ENCODE measurements at places on chromosomes 1 and 21.

GRCh38 chr1:62887799-62888507 lies 104.0 kb downstream of the ATG4C start:
- DNase-seq = no peak

GRCh38 chr1:81548918-81549587 lies 251.7 kb upstream of the ADGRL2 start:
- no peak for DNase-seq

- no peak for DNase-seq
Observed at GRCh38 chr21:19999369-20000272, 998.6 kb upstream of the NCAM2 start.

GRCh38 chr1:244843148-244843978 lies 7.9 kb downstream of the COX20 start:
- DNase-seq = no peak

GRCh38 chr1:17559615-17560419 lies 20.3 kb downstream of the ARHGEF10L start:
- no peak for DNase-seq

GRCh38 chr1:37399205-37399604 lies 75.2 kb upstream of the ZC3H12A start:
- no peak for DNase-seq

GRCh38 chr1:50976111-50976889 lies 6.3 kb downstream of the CDKN2C start:
- DNase-seq = no peak

- no peak for DNase-seq
Observed at GRCh38 chr1:73604739-73605138, 593.2 kb downstream of the LRRIQ3 start.

DNA sequence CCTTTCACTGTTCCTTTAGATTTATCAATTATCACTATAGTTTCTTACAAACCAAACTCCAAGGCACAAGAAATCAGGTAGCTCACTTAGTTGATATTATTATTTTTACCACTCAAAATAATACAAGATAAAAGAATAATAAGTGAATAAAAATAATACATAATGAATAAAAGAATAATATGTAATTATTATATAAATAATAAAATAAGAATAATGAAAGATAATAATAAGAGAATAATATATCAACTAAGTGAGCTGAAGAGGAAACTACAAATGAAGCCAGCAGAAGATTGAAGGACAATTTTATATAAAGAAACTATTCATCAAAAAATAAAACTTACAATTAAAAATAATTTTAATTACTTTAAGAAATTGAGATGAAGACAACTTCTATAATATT lies 90.6 kb downstream of the LRRIQ3 start:
- no peak for DNase-seq

- DNase-seq = no peak
Observed at GRCh38 chr1:7346070-7346596, 425.0 kb upstream of the VAMP3 start.

GRCh38 chr1:230679825-230680224 lies 34.1 kb downstream of the AGT start:
- no peak for DNase-seq

DNA sequence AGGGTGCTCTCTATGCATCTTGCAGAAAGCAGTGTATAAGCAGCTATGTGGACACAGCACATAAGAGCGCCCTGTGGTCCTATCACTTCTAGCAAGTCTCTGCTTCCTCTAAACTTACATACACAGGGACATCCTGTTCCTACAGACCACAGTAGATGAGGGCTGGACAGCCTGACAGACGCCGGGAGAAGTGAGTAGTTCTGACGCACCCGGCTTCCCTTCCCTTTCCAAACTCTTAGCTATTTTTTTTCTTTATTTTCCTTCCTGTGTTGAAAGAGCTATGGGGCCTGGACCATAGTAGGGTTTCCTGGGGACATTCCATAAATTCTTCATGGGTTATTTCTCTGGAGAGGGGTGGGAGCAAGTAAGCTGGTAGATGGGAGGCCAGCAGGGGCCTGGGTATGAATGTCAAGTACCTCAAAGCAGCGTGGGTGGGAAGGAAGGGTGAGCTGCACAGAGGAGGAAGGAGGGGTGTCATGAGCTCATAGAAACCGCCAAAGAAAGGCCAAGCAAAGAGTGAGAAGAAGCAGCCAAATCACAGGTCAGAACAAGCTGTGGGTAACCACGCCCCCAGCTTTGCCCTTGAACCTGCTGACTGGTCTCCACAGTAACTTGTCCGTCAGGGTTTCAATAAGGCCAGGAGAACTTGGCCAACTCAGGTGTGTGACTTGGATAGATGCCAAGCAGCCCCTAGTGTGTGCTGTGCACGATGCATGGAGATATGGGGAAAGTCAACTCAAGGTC lies 36.6 kb downstream of the PLXNA2 start:
- DNase-seq = no peak

DNA sequence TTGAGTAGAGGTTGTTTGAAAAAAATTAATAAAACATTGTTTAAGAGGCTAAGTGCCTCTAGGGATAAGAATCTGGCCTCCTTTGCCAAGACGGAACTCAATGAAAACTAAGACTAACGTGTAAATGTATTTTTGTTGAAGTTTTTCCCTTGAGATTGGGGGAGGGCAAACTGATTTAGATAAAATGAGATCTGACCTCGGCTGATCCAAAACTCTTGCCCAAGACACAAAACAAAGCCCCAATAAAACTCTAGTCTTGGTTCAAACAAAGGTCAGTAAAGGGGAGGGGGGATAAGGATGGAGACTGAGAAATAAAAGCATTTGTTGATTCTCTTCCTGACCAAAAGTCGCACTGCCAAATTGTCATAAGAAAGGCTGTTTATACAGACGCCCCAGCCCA lies 134.8 kb upstream of the DPT start:
- DNase-seq = no peak

GRCh38 chr1:172238158-172238557 lies 182.3 kb upstream of the C1orf105 start:
- DNase-seq = no peak

- no peak for DNase-seq
Observed at GRCh38 chr1:211359876-211360275, 33.2 kb downstream of the TRAF5 start.

- no peak for DNase-seq
Observed at GRCh38 chr1:59997479-59998115, 71.0 kb upstream of the CYP2J2 start.

DNA sequence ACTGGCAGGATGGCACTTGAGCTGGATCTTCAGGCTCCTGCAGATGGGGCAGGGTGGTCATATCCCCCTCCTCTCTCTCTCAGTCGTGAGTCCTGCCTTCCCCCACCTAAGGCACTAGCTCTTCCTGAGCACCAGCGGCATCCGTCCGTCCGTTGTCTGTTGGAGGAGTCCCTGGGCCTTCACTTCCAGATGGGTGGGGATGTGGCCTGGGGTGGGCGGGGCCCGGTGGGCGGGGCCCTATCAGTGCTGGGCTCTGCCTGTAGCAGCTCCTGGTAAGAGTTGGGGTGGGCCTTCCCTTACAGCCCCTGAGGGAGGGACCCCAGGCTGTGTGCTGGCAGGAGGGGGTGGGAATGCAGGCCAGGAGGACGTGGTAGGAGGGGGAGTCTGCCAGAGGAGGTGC lies 10.3 kb downstream of the LDLRAD2 start:
- no peak for DNase-seq

- DNase-seq = no peak
Observed at GRCh38 chr1:156391366-156391677, 22.3 kb downstream of the RHBG start.

GRCh38 chr1:111470596-111470995 lies 3.2 kb upstream of the C1orf162 start:
- no peak for DNase-seq

DNA sequence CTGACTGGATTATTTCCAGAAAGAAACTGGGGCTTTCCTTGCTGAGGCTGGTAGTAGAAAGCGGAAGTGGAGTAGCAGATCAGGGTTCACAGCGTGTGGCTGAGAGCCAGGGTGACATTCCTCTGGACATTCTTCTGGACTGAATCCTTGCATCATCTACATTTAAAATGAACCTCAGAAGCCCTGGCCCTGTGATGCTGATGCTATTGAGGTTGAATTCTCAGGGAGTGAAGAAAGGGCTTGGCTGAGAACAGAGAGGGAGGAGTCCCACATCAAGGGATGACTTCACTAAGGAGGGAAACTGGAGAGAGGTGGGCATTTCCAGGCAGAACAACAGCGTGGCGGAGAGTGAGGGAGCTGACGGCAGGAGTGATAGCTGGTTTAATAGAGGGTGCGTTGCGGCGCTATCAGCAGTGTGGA lies 102.3 kb upstream of the LMO4 start:
- DNase-seq = no peak

DNA sequence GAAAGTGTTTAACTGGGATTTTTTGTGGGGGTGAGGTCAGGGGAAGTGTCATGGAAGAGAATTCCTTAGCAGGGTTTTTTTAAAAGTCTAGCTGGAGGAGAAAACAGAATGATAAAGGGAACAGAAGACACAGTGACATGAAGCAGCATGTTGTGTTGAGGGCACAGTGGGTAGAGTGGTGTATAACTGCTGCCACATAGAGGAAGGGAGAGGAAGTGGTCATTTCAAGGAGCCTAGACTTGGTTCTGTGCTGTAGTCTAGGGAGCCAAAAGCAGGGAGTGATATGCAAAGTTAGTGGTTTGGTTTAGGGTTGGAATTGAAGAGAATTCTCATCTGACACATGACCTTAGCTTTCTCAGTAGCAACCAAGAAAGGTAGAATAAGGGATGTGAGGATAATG lies 10.2 kb downstream of the EEIG2 start:
- no peak for DNase-seq

GRCh38 chr1:16145662-16146278 lies 10.1 kb downstream of the EPHA2 start:
- DNase-seq = no peak

- no peak for DNase-seq
Observed at GRCh38 chr1:14707531-14708445, 109.3 kb downstream of the KAZN start.

DNA sequence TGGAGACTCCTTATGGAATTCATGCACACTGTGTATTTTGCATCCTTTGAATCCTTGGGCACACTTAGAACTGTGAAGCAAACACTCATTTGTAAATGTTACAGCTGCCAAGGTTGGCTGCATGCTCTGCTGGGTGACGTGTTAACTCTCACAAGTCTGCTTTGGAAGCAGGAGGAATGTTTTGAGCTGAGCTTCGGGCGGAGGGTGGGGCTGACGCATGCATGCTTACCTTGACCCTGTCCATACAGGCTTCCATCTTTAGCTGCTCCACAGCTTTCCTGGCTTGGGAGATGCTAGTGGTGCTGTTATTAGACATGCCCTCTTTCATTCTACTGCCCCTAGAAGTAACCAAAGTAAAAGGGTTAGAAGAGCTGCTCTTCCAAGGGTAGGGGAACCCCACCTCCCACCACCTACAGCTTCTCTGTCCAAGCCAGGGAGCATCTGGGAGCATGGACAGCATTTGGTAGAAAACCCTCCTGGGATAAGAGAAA lies 66.0 kb downstream of the GNG4 start:
- no peak for DNase-seq

DNA sequence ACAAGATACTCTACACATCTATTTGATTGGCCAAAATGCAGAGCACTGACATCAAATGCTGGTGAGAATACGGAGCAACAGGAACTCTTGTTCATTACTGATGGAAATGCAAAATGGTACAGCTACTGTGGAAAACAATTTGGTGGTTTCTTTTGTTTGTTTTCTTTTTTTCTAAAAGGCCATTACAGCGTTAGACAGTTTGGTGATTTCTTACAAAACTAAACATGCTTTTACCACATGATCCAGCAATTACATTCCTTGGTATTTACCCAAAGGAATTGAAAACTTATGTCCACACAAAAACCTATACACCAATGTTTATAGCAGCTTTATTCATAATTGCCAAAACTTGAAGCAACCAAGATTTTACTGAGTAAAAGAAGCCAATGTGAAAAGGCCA lies 66.4 kb upstream of the FBXO28 start:
- no peak for DNase-seq

DNA sequence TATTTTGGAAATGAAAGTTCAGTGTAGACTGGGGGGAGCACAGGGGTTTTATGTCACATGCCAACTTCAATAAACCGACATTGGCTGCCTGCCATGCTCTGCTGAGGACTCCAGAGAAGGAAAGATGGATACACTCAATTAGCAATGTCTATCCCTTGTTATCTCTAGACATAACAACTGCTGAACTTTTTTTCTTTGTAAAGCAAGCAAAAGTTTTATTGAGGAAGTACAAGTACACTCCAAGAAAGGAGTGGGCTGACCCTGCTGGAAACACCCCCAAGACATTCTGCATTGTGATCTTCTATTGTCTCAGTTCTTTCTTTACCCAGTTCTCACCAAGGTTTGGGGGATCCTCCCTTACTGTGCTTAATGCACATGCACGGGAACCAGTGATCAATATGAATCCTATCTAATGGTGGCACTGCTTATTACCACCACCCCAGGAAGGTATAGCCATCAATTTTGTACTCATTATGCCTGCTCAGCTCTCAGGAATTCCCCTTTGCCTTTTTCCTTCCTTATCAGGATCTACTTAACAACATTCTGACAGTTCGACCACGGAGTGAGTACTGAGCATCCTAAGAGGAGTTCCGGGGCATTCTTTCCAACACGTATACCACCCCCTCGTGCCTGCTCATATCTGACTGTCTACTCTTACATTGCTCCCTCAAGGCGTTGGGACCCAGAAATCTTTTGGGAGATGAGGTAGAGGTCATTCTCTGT lies 28.7 kb downstream of the SYNJ1 start:
- DNase-seq = no peak

DNA sequence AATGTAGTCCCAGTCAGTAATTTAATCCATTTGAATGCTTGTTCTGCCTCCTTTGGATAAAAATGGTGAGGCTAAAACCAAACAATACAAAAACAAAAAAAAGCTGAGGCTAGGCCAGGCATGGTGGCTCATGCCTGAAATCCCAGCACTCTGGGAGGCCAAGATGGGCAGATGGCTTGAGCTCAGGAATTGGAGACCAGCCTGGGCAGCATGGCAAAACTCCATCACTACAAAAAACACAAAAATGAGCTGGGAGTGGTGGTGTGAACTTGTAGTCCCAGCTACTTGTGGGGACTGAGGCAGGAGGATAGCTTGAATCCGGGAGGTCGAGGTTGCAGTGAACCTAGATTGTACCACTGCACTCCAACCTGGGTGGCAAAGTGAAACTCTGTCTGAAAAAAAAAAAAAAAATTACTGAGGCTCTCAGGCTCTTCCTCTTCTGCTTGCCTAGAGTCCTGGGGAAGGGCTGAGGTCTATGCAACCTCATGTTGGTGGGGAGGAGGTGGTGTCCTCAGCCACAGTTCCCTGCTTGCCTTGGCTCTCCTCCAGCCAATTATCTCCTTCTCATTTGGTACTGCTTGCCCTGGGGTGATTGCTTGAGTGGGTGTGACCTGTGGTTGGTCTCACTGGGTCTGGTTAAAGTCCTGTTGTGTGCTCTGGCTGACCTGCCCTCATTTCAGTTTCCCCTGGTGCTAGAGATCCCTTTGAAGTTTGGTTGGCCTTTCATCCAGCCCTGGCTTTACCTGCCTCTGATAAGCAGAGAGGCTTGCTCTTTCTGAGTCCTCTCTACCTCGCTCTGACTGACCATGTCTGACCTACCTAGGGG lies 20.9 kb downstream of the S1PR1 start:
- DNase-seq = no peak

GRCh38 chr1:189269011-189269410 lies 1208.7 kb downstream of the BRINP3 start:
- no peak for DNase-seq

GRCh38 chr1:221897321-221897721 lies 155.4 kb upstream of the DUSP10 start:
- DNase-seq = no peak
